ENCODE measurements at places on chromosomes 2 and 18.

GRCh38 chr2:216560838-216561270 is 62.2 kb downstream of the RPL37A start:
- peak; percentile 72 for DNase-seq

DNA sequence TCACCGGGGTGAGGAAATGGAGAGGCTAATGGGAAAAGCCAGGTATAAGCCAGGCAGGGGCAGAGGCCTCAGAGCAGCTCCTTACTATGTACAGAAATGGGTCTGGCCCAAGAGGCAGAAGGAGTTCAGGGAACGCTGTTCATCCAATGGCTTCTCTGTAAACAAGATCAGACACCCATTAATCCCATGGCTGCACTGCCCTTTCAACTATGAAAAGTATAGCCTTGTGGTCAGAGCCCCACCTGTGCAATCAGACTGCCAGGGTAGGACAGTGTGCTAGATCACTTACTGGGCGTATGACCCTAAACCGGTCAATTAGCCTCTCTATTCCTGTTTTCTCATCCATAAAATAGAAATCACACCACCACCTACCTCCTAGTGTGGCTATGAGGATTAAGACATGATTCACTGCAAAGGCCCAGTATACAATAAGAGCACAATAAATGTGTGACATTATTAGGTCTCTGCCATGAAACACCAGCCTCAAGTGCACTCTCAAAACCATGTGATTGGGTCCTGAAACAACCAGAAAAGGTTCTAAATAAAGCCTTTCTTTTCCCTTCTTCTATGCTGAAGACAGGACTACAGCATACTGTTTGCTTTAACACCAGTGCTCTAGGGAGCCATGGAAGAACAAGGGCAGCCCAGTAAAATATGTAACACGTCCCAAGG is 4.4 kb downstream of the ANKRD44 start:
- no peak for DNase-seq

- no peak for DNase-seq
Observed at GRCh38 chr2:190847504-190848081, 33.0 kb upstream of the GLS start.

- DNase-seq = no peak
Observed at GRCh38 chr18:68391801-68392200, 323.1 kb downstream of the TMX3 start.

GRCh38 chr2:79612999-79613398 is 100.1 kb downstream of the CTNNA2 start:
- DNase-seq = no peak

- DNase-seq = no peak
Observed at GRCh38 chr2:206989311-206989710, 50.0 kb downstream of the CPO start.

- no peak for DNase-seq
Observed at GRCh38 chr2:211093743-211094303, 537.4 kb downstream of the CPS1 start.

DNA sequence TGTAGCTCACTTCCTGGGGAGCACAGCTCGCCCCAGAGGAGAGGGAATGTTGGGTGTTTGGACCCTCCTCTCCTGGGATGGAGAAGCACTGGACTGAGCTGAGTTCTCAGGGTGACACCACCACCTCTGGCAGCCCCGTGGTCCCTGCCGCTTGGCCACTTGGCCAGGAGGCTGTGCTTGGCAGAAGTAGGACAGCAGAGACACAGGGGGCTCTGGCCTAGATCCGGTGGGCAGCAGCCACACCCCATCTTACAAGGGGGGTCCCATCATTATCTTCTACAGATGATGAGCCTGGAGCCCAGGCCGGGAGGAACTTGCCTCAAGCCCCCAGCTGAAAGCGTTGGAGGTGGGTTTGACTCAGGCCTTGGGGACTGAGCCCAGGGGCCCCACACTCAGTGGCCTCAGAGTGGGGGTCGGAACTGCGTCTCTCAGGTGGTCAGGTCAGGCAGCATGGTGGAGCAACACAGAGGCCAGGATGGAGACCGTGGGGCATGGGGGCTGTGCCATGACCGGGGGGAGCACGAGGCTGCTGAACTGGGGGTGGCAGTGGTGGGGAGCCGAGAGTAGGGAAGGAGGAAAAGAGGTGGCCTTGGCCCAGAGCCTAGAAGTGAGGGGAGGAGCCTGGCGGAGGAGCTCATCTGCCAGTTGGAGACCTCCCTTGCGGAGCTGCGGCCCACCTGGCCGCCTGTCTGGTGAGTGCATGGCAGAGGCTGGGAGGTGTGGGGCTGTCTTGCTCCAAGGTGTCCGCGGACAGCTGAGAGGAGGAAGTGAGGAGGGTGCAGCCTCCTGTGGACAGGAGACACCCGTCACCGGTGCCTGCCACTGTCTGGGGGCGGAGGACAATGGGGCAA is 63.6 kb upstream of the HDAC4 start:
- no peak for DNase-seq

GRCh38 chr2:239625971-239626734 is 225.3 kb upstream of the HDAC4 start:
- DNase-seq = no peak

- no peak for DNase-seq
Observed at GRCh38 chr2:186687807-186688211, 6.1 kb upstream of the FAM171B start.

- DNase-seq = no peak
Observed at GRCh38 chr2:197383825-197384224, 51.0 kb downstream of the SF3B1 start.

DNA sequence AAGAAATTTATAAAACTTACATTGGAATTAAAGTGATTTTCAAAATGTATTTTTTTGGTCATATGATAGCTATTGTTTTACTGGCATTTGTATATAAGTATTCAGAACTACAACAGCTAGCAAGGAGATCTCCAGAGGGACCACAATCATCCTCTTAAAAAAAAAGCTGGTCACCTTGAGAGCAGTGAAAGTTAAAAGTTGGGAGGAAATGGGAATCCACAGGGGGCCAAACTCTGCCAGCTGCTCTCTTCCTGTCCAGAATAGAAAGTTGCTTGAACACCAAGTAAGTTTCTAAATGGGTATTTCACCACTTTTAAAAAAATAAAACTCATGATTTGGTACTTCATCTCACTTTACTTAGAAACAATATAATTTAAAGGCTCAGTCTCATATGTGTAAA is 1025.1 kb downstream of the LRP1B start:
- DNase-seq = no peak

DNA sequence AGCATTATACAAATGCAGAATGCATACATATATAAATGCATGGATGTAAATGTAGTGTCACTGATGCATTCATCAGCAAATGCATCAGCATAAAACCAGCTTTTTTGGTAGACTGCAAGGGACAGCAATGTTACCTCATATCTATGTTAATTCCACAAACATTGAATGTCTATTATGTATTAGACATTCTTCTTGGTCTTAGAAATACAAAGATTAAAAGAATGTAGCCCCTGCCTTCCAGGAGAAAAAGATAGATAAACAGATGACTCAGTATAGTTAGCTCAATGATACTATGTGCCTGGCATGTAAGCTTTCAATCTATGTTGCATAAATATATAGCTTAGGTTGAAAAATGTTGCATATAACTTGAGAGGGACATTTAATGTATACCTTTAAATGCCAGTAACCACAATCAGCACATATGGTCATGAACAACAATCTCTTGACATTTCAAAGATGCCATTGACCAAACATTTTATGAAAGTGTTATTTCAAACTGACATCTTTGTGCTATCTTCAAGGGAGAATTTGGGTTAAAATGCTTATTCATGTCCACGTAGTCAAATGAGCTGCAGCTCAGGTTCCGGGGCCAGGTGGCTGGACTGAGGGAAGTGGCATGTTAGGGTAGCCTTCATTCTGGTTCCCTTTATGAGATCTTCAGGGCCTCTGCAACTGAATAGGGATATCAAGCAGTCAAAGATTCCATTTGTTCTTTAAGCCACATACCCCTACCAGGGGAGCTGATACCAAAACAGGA is 45.2 kb upstream of the GCG start:
- DNase-seq = no peak

GRCh38 chr2:23411752-23412431 is 26.9 kb downstream of the KLHL29 start:
- no peak for DNase-seq

- DNase-seq = no peak
Observed at GRCh38 chr2:240441993-240442411, 6.5 kb downstream of the GPC1 start.

GRCh38 chr2:189719571-189719970 is 43.0 kb downstream of the OSGEPL1 start:
- DNase-seq = no peak

DNA sequence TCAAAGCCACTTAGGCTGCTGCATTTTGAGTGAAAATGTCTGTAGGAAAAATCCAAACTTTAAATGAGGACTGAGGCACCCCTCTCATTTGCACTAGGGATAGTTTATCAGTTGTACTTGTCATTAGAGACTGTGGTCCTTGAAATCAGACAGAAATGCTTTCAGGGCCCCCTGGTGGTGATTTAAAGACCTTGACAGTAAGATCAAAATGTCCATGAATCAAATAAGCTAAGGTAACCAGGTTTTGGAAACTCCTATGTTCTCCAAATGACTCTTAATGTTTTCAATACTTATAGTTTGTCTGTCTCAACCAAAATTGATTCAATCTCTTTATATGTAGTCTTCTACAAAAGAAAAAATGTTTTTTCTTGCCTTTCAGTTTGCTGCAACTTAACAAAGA is 28.8 kb upstream of the DDX18 start:
- no peak for DNase-seq

GRCh38 chr2:134728163-134728562 is 9.4 kb upstream of the TMEM163 start:
- no peak for DNase-seq
